Stimulated activated naive CD8-positive, alpha-beta T cell treated with anti-CD3 and anti-CD28 coated beads, Interleukin-15, amount 100 ng/mL, for 72 hours (primary cell): ENCODE measurements at places on chromosomes 12 and 14.

DNA sequence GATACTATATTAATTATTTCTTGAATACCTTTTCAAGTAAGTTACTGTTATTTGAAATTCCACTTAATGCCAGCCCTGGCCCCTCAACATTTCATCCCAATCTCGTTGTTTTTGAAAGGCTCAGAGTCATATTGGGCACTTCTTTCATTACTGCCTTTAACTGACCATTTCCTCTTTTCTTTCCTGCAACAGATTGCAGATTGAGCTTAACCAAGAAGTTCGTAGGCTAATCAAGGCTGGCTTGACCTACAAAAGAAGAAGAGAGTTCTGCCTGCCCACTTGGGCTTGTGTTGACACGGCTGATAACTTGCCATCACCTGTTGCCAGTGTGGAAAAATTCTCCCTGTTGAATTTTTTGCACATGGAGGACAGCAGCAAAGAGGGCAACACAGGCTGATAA, 91.0 kb downstream of the FLRT2 start:
- DNase-seq: no peak

DNA sequence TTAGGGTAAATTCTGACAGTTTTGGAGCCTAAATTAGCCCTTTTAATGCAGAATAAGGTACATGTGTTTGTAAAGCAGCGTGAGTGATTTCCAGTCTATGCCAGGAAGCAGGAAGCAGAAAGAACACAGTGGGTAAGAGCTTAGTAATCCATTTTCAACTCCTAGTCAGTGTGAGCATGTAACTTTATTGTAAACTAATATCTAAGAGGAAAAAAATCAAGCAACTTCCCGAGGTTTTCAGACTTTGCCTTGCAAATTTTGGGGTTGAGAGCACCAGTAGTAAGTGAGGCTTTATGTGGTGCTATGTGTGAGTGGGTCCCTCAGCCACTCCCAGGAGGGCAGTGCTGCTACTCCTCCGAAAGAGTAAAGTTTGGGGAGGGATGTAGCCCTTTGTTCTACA, 2.9 kb downstream of the CIPC start:
- no peak for DNase-seq

- no peak for DNase-seq
These were observed 15.5 kb upstream of the CCER1 start for GRCh38 chr12:90970471-90970870.

DNA sequence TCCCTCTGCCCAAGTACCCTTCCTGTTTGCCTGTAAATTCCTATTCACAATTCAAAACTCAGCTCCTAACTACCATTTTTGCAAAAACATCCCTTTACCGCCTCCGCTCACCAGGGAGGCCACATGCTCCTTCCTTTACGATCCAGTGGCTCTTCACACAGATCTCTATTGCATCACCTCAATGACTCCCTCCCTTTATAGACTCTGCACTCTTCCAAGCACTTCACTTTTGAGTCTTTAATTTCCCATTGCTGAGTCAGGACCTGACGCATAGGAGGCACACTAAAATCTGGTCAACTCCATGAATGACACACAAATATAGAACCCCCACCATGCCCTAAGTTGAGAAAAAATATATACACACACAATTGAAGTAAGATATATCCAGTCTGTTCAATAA, 45.9 kb downstream of the PPP1R13B start:
- no peak for DNase-seq

DNA sequence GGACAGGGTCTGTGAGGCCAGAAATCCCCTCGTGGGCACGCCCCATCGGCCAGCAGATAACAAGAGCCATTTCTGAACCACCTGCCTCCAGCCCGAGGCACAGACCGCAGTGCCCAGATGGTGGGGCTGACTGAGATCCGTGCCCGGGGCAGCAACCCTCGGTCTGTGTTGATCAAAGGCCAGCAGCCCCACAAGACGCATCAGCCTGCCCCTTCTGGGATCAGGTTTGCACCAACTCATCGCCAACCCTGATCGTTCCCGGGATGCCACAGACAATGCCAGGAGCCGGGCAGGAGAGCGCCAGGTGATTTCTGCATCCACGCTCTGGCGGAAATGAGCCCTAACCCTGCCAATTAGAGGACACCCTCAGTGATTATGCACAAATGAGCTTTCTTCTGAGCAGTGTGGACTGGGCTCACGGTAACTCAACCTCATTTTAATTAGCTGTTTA, 64.5 kb downstream of the TESC start:
- DNase-seq: no peak

DNA sequence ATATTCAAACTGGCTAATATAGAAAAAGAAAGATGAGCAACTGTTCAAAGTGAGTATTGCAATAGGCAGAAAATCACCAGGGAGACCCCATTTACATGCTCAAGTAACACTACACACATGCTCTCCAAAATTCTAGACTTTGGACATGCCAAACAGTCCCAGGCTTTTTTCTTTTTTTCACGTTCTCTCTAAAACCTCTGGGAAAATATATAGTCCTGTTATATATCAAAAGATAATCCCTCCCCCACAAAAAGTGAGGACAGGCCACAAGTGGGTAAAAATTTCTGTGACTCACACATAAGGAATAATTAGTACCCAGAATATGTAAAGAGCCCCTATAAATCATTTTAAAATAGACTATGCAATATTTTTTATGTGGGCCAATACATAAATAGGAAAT, 55.2 kb downstream of the EFCAB11 start:
- DNase-seq: no peak

GRCh38 chr14:94142836-94143235, 13.4 kb upstream of the IFI27L2 start:
- no peak for DNase-seq

- no peak for DNase-seq
These were observed 105.8 kb downstream of the TGFB3 start for GRCh38 chr14:75875958-75876357.

GRCh38 chr12:3216726-3217682, 139.8 kb downstream of the TSPAN9 start:
- no peak for DNase-seq

DNA sequence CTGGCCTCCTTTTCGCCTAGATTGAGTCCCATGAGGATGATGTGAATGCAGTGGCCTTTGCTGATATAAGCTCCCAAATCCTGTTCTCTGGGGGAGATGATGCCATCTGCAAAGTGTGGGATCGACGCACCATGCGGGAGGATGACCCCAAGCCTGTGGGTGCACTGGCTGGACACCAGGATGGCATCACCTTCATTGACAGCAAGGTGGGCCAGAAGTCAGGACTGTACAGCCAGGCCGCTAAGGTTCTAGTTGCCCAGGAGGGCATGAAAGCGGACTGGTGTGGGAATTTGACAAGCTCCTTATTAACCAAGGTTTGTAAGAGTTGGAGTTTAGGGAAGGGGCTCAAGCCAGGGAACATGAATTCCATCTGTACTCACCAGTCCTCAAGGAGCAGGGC, 4.9 kb upstream of the NRL start:
- DNase-seq: no peak

DNA sequence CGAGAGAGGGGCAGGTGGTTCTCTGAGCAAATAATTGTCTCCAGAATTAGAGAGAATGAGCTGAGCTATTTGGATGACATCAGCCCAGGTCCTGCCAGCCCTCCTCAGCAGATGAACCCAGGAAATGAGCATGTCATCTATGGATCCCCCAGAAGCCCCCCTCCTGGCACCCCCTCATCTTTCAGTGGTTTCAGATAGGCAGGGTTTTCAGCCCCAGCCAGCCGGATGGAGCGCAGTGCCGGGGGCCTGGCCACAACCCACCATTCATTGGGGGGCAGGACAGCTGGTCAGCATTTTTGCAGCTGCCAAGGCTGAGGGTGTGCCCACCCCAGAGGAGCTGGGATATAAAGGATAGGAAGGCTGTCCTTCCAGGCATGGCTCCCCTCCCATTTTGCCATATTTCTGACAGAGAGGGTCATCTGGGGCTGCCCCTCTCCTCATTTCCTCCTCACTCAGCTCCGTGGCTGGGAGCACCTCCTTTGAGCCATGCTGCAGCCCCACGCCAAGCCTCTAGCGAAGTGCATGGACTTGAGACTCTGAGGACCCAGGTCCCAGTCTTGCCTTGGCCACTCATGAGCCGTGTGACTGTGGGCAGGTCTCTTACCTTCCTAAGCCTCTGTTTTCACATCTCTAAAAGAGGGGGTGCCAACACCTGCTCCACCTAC, 6.0 kb upstream of the KRT71 start:
- no peak for DNase-seq

- DNase-seq: no peak
These were observed 423.7 kb downstream of the LRIG3 start for GRCh38 chr12:58496411-58497190.

GRCh38 chr14:90715993-90716392, 100.2 kb downstream of the TTC7B start:
- no peak for DNase-seq
